Cerebellar cortex (tissue), 1 donor: ENCODE measurements at places on chromosomes 16 and 17.

DNA sequence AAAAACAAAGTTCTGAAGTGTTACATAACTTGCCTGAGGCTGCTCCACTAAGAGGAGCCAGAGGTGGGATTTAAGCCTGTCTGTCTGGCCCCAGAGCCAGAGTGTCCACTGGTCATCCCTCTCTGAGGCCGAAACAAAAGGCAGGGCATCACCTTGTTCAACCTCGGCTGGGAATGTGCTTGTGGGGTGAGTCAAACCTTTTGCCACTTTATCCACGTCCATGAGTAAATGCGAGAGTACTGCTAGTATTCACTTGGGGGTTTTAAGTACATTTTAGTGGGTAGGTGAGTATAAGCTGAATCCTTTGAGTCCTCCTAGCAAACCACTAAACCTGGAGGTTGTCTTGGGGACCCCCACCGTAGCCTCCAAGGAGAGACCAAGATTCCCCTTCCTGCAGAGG, 103.5 kb downstream of the STX8 start:
- no peak for DNase-seq

GRCh38 chr16:84487358-84487757, 17.1 kb downstream of the MEAK7 start:
- no peak for DNase-seq

GRCh38 chr16:5922686-5923085, 825.1 kb upstream of the EEF2KMT start:
- DNase-seq: no peak

DNA sequence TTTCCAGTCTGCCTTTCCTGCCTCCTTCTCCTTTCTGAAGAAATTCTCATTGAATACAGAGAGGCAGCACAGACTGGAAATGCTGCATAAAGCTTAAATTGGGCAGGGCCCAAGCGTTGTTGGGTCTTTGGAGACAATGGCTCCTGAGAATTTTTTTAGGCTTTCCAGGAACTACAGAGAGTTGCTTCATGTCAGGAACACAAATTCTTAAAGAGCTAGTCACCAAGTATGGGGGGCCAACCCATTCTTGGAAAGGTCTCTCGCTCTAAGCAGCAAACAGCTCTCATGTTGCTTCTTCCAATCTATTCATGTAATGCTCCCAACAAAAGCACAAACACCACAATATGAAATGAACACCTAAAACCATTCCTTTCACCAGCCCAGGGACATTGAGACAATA, 6.9 kb downstream of the HNF1B start:
- DNase-seq: no peak

GRCh38 chr17:43449470-43450248, 34.1 kb upstream of the DHX8 start:
- no peak for DNase-seq

- DNase-seq: no peak
Observed at GRCh38 chr16:66569131-66569530, 2.9 kb downstream of the CMTM1 start.
